Stimulated activated CD4-positive, alpha-beta T cell treated with anti-CD3 and anti-CD28 coated beads, Interleukin-12 subunit alpha, Interleukin-12 subunit beta, amount 100 ng/mL, for 48 hours (primary cell): ENCODE measurements at places on chromosomes 7 and 10.

DNA sequence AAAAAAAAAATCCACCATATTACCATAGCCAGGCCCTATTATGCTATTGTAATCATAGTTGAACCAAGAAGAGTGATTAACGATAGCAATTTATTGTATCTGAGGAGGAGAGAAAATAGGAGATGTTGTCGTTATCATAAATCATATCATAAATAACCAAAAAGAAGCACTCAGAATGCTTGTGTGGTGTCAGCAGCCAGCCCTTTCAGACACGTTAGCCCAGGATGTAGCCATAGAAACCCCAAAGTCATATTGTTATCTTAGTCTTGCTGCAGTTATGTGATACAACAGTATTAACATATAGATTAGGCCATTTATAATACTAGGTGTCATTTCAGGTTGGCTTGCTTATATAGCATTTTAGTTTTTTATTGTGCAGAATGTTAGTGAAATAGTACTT is 102.2 kb upstream of the GATA3 start:
- no peak for DNase-seq

- no peak for DNase-seq
These were observed 431.6 kb upstream of the GALNT17 start for GRCh38 chr7:70700055-70700940.

- no peak for DNase-seq
These were observed 152.7 kb downstream of the NRG3 start for GRCh38 chr10:82027711-82028110.

DNA sequence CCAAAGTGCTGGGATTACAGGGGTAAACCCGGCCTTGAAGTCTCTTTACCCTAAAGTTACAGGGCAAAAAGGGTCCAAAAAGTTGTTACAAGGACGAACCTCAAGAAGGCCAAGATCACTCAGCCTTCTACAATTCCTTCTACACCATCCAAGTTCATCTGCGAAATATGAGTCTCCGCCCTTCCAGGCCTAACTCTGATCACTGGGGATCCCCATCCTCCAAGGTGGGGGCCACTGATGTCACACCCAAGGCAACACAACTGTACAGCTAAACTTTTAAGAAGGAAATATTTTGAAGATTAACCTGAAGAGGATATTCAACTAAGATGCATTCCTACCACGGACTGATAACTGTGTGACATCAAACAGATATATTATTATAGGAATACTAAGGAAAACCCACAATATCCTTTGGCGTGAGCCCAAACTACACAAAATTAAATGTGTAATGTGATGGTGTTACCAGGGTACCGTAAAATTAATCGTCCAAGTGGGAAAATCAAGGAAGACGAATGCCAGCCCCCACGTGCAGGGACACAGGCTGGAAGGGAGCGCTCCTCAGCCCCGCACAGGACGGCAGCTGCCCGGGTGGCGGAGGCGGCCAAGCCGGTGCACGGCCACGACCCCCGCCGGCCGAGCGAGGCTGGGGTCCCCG is 1.0 kb downstream of the PAXIP1 start:
- no peak for DNase-seq

GRCh38 chr7:149500910-149501309 is 3.3 kb upstream of the ZNF746 start:
- DNase-seq, result no peak

DNA sequence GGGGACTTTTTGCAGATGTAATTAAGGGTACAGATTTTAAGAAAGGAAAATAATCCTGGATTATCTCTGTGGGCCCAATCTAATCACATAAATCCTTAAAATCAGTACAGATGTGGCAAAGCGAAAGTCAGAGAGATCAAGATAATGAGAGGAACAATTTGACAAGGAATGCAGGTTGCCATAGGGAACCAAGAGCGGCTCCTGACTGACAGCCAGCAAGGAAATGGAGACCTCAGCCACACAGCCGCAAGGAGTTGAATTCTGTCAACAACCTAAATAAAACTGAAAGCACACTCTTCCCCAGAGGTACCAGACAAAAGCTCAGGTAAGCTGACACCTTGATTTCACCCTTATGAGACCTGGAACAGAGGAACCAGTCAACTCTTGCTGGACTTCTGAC is 3.4 kb upstream of the PNPLA8 start:
- no peak for DNase-seq

DNA sequence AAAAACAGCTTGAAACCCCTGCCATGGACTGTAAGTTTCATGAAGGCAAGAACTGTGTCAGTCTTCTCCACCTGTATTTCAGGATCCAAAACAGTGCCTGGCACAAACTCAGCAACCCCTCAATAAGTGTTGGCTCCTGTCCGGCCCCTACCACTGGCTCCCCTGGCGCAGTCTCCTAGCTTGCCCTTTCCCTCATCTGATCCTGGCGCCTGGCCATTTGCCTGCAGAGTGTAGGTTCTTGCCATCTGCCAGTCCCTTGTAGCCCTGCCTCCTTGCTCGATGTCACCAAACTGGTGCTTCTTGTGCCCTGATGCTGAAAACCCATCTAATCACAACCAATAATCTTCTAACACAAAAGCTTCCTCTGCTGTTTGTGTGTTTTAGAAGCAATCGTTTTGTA is 60.4 kb downstream of the LGI1 start:
- DNase-seq, result no peak

GRCh38 chr7:105028004-105028403 is 14.0 kb downstream of the KMT2E start:
- no peak for DNase-seq

GRCh38 chr7:48168159-48168558 is 3.1 kb upstream of the ABCA13 start:
- no peak for DNase-seq

DNA sequence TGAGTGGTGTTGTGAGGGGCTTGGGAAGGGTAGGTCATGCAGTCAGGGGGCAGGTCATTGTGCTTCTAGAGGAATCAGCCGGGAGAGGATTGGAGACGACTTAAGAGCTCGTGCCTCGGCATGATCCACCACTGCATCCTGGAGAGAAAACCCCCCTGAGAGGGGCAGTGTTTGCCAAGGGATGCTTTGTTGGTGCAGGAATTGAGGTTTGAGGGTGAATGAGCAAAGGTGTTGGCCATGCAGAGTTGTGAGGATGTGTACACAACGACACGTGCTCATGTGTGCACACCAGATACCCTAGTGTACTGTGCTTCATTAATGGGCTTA is 85.6 kb upstream of the ANLN start:
- no peak for DNase-seq

DNA sequence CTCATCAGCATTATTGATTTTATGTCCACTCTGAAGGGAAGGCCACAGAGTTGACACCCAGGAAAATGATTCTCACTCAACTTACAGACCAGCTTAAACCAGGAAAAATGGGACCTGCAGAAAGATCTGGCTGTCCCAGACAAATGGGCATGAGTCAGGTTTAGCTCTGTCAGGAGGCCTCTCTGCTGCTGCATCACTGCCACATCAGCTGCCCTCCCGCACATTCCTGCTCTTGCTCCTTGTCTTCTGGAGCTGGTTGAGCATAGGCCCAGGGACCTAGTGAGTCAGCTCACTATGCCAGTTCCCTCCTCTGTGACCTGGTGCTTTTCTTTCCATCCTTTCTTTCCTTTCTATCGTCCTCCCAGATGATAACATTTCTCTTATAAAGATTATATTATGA is 18.8 kb upstream of the SMNDC1 start:
- DNase-seq, result no peak

GRCh38 chr7:490461-491291 is 29.0 kb downstream of the PDGFA start:
- no peak for DNase-seq

DNA sequence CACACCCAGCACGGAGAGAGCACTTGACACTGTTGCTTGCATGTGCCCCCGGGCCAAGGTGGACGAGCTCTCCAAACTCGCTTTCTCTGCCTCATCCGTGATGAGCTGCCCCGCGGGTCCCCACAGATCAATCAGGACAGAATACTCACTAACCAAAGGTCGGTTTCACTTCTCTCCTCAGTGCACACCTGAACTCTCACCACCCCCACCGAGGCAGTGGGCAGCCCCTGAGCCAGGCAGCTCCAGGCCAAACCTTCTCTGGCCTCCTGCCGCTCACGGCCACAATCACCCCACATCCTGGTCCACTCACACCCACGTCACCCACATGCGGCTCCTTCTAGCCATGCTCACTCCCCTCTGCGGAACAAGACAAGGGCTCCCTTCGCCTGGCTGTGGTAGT is 443.9 kb downstream of the DNAJB6 start:
- no peak for DNase-seq

GRCh38 chr10:121747163-121747775 is 149.0 kb upstream of the FGFR2 start:
- DNase-seq, result no peak

- DNase-seq, result no peak
These were observed 74.3 kb downstream of the GRK5 start for GRCh38 chr10:119281581-119282071.

DNA sequence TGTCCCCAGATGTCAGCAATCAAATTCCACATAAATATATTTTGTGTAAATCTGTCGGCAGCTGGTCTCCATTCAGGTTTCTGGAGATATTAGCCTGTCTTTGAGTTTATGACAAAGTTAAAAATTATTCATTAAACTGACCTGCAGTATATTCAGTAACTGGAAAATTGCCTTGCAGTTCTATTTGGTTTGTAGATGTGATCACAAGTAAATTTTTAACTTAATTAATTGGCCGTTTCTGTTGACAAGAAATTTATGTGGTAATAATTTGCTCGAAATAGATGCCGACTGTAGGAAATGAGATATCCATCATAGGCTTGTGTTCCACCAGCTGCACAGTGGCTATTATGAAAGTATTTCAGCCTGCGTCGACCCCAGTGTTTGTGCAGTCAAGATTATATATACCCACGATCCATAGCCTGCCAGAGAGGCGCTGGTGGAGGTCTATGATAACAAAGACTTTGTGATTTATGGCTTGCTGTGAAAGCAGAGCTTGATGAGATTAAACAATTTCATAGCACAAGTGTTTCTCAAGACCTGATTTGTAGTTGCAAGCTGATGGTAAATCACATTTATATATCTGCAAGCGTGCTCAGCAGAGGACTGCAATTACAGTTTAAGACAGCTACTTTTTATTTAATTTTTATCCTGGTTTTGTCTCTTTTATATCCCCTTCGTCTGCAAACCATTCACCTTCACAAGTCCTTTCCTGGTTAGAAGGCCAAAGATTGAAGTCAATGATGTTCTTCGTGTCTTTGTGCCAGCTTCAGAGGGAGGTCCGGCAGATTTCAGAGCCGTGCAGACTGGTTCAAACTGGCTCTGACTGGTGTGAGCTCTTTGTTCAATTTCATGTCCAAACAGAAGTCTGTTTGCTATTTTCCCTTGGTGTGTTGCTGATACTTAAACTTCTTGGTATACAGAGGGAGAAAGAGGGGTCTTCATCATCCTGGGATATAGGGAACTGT is 850.9 kb downstream of the LRMDA start:
- DNase-seq, result no peak

DNA sequence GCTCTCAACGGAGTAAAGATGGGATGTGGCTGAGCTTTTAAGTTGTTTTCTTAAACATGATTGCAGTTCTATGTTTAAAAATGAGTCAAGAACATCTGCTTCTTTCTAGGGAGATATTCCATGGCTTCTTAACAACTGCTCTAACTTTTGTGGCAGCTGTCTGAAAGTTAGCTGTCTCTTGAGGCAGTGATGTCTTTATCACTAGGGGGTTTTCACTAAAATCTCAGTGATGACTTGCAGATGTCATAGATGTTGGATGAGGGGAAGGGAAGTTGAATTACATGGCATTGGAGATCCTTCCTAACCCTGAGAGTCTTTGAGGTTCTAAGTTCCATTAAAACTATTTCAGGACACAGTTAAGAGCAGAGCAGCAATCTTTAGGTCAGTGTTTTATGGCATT is 43.5 kb downstream of the PRKG1 start:
- DNase-seq, result no peak

- no peak for DNase-seq
These were observed 191.9 kb downstream of the CDK14 start for GRCh38 chr7:90788052-90788451.

DNA sequence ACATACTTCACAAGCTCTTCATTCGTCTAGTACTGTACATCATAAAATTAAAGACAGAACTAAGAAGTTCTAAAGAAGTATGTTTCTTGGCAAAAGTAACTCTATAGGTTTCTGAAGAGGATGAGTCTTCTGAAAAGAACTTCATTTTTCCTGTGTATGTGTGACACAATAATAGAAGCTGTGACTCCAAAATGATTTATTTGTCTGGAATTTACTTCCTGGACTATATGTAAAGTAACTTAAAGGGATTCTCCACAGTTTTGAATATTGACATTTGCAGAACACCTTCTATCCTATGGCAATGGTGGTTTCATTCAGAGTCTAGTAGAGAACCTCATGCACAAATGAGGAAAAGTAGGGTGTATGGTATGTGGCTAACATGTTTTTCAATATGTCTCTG is 19.8 kb upstream of the CLDN12 start:
- DNase-seq, result no peak

DNA sequence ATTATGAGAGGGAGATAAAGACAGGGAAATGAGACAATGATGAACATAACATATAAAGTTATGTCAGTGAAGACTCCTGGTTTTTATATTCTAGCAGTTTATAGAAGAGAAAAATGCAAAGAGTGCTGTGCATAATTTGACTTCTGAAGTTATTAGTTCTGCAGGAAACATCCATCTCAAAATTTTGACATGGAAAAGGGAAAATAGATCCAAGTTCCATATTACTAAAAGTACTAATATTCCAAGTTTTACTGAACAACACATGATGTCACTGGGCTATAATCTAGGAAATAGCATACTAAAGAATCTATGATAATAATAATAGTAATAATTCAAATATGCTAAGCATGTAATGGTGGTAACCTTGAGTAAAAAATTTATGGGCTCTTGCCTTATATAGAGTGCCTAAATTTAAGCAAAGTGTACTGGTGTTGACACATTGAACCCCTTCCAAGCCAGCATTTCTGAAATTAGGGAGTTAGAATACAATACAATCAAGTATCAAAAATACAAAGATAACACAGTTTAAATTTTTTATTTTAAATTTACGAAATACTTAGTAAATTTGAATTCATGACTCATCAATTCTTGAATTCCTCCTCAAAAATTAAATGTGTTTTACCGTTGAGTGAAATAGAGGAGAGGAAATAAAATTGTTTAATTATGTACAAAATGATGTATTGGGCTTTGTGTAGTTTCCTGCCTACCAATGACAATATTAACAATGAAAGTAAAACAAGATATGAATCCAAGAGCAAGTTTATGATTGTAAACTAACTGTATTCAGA is 102.8 kb upstream of the KCND2 start:
- DNase-seq, result no peak

- no peak for DNase-seq
These were observed 144.2 kb downstream of the SPAG6 start for GRCh38 chr10:22489467-22489866.

DNA sequence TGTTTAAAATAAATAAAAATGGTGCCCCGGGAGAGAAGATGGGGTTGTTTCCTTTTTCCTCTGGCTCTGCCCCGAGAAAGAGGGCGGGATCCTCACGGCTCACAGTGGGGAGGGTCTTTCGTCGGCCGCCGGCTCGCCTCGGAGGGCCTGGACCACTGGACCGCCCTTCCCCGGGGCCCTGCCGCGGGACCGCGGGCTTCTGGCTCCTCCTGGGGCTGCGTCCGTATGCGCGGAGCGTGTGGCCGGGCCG is 3.5 kb upstream of the IGF2BP3 start:
- no peak for DNase-seq

GRCh38 chr7:135160098-135160857 is 10.2 kb downstream of the CYREN start:
- no peak for DNase-seq

- DNase-seq, result no peak
These were observed 143.0 kb downstream of the KIAA1217 start for GRCh38 chr10:24351961-24352360.

- DNase-seq, result no peak
These were observed 121.7 kb downstream of the PRPF18 start for GRCh38 chr10:13708256-13708990.
